ENCODE measurements at places on chromosomes 5 and 9.

GRCh38 chr5:134714541-134714940 is 23.8 kb upstream of the CAMLG start:
- DNase-seq: no peak

- DNase-seq: no peak
Measured at GRCh38 chr5:54994628-54995027, 9.2 kb upstream of the ESM1 start.

DNA sequence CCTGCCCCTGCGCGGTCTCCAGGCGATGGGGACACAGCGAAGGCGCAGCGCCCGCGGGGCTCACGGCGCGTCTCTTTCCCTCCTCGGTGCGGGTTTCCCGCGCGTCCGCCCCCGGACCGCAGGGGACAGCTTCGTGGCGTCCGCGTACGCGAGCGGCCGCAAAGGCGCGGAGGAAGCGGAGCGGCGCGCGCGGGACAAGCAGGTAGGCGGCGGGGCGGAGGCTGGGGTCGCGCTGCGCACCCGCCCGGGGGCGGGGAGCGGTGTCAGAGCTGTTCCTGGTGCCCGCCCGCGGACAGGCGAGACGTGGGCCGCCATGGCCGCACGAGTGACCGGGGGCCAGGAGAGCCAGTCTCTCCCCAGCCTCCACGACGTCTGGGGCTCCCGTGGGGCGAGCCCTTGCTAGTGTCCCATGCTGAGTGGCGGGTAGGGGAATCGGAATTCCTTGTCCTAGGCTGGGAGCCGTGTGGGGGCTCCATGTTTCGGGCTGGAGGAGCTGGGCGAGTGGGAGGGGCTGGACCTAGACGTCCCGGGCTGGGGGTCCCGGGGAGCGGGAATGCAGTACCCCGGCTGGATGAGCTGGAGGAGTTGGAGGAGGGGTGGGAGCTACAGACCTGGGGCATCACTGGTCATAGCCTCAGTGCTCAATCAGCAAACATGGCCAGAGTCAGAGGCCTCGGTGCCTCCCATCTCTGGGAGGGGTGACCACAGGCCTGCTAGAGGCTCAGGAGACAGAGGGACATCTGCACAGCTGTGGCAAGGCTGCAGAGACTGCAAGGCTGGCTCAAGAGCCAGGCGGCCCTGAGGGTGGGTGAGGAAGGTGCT is 968 bp downstream of the NKD2 start:
- DNase-seq: no peak

GRCh38 chr9:79264511-79265355 is 307.0 kb upstream of the TLE4 start:
- no peak for DNase-seq

DNA sequence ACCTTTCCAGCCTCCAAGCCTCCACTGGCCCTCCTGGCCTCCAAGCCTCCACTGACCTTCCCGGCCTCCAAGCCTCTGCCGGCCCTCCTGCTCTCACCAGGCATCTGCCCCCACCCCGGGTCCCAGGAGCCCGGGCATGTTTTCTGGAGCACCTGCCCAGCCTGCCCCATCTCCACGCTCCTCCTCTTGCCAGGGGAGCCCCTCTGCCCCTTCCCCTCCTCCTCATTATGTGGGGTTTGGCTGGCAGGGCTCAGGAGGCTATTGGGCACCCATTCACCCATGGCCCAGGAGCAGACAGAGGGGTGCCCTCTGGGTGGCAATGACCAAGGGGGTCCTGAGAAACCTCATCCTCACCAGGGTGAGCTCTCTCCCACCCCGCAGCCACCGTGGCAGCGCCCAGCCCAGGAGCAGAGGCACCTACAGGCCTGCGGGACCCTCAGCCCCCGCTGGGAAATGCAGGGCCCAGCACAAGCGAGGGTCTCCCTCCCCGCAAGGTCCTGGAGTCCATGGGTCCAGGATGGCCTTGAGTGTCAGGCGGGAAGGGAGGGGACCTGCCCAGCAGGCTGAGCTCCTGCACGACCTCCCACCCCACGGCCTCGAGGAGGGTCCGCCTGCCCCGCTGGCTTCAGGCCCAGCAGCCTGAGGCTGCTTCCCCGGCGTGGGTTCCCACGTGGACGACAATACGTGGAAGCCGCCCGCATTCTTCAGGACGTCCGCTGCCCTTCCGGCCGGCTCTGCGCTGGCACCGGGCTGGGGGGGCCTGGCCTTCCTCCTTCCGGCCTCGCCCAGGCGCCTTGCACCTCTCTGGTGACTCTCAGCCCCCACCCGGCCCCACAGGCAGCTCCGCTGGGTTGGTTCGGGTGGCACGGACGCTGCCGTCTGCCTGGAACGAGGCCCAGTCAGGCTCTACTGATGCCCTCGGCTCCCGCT is 51.4 kb upstream of the NRARP start:
- DNase-seq: no peak

DNA sequence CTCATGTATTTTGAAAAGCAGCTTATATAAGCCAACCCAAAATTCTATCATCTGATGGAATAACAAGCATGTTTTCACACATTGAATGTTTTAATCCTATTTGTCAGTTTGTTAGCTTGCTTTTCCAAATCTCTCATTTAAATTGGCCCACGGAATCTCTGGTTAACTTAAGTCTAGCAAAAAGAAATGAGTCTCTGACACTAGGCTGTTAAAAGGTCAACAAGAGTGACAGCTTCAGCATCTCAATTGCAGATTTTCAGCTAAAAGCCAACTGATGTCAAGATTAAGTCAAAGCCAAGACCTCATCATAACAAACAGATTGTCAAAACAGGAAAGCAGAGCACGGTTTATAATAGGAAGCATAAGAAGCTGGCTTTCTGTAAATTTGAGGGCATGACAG is 49.4 kb upstream of the CDH9 start:
- no peak for DNase-seq

DNA sequence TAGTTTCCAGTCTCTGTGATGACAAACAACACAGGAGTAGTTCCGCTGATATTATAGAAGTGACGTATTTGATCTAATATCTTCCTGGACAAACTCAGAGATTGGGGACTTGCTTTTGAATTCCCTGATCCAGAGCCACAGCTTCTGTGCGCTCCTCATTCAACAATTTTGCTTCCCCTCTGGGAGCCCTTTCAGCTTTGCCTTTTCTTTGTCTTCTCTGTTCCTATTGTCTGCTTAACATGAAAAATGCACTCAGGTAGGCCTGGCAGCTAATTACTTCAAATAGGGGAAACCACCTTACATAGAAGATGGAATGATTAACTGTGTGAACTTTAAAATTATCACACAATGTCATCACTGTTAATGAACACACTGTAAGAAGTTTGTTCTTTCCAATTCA is 192.9 kb downstream of the EPB41L4A start:
- DNase-seq: no peak

- DNase-seq: no peak
Measured at GRCh38 chr5:99926463-99926862, 608.7 kb upstream of the FAM174A start.

All from stimulated activated CD8-positive, alpha-beta memory T cell treated with anti-CD3 and anti-CD28 coated beads, Interleukin-7, amount 100 ng/mL, for 24 hours (primary cell).